ENCODE measurements at places on chromosomes 13 and 19.
A peak's percentile ranks its signal among the peaks of the same experiment; 100 is the strongest.

- DNase-seq, result no peak
Observed at GRCh38 chr13:106471957-106472543, 63.4 kb downstream of the EFNB2 start.

- no peak for DNase-seq
Observed at GRCh38 chr13:111584101-111584672, 263.7 kb downstream of the TEX29 start.

- DNase-seq, result peak; percentile 7
Observed at GRCh38 chr13:23440821-23441618, 7.5 kb upstream of the SACS start.

DNA sequence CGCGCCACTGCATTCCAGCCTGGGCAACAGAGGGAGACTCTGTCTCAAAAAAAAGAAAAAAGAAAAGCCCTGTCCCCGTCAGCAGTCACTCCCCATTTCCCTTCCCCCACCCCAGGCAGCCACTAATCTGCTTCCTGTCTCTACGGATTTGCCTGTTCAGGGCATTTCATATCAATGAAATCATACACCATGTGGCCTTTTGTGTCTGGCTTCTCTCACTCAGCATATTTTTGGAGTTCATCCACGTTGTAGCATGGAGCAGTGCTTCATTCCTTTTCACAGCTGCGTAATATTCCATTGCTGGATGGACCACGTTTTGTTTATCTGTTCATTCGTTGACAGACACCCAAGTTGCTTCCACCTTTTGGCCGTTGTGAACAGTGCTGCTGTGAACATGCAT, 36.1 kb upstream of the KLF2 start:
- DNase-seq, result no peak

- no peak for DNase-seq
Observed at GRCh38 chr13:110044551-110045111, 258.2 kb upstream of the IRS2 start.

DNA sequence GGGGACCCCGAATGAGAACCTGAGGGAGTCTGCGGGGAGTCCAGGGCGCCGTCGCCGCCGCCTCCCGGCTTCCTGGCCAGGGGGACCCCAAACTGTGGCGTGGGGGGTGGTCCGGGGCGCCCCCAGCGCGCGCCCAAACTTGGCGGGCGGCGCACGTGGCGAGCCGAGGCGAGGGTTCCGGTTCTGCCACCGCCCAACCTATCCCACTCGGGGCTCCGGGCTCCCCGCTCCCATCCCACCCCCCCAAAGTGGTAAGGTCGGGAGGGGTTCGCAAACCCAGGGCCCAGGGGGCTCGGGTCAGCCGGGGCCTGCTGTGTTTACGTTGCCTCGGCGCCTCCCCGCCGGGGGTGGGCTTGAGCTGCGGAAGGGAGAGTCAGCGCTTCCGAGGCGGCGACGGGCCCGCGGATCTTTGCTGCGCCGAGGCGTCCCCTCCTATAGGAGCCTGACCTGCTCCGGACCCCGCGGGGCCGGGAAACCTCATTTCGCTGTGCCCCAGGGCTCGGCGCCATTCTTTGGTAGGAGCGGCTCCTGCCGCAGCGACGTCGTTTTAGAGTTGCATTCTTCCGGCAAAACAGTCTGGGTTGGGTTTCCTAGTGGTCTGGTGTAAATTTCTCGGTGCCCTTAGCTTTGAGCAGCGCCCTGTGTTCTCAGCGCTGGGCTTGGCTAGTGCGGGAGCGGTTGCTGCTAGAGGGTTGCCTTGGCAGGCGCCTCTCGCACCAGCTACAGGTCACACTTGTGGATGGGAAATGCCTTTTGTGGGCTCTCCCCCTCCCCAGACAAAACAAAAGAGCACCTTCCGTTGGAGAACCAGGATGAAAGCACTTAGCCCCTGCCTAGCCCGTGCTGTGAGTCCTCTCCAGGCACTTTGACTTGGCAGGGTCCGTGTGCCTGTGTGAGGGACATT, 1.2 kb downstream of the DAZAP1 start:
- DNase-seq, result no peak

DNA sequence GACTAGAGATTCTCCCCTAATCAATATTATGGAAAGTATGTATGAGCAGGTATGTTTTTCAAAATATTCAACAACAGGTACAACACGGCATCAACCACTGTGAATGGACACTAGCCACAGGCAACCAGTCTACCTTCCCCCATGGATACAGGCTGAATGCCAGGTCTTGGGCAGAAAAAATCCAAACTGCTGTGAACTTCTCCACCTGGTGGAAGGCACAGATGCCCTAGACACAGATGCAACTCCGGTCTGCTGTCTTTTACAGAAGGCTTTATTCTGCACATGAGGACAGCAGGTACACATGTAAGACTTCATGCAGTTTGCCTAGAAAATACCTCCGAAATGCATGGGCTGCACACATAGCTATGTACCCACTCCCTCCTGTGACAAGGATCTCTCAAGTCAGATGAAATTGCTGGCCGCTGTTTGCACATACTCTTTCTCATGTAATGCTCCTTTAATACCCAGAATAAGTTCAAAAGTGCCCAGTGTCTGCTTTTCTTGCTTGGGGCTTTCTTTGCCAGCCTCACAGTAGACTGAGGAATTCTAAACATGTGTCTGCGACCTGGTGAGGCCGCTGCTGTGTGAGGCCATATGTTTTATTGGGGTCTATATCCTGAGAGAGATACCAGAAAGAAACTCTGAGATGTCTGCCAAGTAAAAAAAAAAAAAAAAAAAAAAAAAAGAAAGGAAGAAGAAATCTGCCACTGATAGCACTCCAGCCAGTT, 325.9 kb downstream of the FOXO1 start:
- no peak for DNase-seq

DNA sequence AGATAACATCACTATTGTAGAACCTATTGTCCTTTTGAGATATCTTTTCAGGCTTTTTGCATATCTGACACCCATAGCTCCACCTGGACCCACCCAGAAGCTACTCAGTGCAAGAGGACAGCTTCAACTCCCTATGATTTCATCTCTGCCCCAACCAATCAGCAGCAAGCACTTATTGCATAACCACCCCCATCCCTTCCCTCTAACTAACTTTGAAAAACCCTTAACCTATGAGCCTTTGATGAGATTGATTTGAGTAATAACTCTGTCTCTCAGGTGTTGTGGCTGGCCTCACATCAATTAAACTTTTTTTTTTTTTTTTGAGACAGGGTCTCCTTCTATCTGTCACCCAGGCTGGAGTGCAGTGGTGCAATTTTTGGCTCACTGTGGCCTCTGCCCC, 13.4 kb upstream of the MTRF1 start:
- DNase-seq, result no peak

GRCh38 chr13:102399791-102400674, 1.8 kb downstream of the FGF14 start:
- peak; percentile 65 for DNase-seq

DNA sequence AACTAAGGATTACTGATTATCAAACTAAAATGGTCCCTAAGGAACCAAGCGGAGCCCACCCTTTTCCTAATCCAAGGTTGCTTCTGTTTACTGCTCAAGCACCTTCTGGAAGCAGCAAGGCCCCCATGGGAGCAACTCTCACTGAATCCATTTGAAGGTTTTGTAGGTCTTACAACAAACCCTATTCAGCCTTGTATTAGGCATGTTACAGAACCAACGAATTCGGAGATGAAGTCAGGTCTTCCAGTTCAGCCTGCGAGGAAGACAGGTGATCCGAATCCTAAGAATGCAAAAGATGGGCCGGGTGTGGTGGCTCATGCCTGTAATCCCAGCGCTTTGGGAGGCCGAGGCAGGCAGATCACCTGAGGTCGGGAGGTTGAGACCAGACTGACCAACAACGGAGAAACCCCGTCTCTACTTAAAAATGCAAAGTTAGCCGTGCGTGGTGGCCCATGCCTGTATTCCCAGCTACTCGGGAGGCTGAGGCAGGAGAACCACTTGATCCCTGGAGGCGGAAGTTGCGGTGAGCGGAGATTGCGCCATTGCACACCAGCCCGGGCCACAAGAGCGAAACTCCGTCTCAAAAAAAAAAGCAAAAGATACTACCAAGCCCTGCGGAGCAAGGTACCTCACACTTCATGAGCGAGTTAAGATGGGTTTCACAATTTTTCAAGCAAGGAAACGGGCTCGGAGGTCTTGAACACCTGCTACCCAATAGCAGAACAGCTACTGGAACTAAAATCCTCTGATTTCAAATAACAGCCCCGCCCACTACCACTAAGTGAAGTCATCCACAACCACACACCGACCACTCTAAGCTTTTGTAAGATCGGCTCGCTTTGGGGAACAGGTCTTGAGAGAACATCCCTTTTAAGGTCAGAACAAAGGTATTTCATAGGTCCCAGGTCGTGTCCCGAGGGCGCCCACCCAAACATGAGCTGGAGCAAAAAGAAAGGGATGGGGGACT, 609 bp downstream of the ZAR1L start:
- DNase-seq, result no peak

DNA sequence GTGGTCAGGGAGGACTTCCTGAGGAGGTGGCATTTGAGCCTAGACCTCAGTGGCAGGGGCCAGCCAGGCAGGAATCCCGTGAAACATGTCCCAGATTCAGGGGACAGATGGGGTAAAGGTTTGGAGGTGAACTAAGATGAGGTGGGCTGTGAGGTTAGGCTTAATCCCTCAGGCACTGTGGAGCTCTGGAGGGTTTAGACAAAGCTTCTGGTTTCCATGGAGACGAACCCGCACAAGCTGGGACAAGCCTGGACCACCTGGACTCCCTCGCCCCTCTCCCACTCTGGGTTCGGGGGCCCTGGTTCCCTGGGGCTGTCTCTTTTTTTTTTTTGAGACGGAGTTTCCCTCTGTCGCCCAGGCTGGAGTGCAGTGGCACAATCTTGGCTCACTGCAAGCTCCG, 15.7 kb downstream of the TJP3 start:
- no peak for DNase-seq

GRCh38 chr13:28385362-28385761, 109.6 kb downstream of the FLT1 start:
- DNase-seq, result no peak

- no peak for DNase-seq
Observed at GRCh38 chr19:41521931-41522555, 53.9 kb upstream of the CEACAM21 start.

- DNase-seq, result peak; percentile 66
Observed at GRCh38 chr13:80339912-80340650, 845 bp downstream of the SPRY2 start.

- DNase-seq, result no peak
Observed at GRCh38 chr13:65582160-65582559, 1648.0 kb downstream of the PCDH9 start.

GRCh38 chr19:4294389-4294788, 7.8 kb downstream of the TMIGD2 start:
- no peak for DNase-seq

DNA sequence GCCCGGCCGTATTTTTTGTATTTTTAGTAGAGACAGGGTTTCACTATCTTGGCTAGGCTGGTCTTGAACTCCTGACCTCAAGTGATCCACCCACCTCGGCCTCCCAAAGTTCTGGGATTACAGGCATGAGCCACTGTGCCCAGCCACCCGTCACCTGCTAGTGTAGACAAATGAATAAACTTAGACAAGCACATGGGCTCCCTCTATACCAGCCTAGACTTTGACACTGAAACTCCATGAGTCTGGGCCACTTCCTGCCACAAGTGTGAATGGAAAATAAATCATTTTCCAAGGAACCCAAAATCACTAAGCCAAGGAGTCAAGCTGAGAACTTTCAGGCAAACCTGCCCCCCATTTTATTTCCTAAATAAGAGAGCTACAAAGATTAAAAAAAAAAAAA, 27.0 kb upstream of the TPT1 start:
- no peak for DNase-seq

All from occipital lobe (tissue), 3 donors.